ENCODE measurements at places on chromosomes 2 and 18.

DNA sequence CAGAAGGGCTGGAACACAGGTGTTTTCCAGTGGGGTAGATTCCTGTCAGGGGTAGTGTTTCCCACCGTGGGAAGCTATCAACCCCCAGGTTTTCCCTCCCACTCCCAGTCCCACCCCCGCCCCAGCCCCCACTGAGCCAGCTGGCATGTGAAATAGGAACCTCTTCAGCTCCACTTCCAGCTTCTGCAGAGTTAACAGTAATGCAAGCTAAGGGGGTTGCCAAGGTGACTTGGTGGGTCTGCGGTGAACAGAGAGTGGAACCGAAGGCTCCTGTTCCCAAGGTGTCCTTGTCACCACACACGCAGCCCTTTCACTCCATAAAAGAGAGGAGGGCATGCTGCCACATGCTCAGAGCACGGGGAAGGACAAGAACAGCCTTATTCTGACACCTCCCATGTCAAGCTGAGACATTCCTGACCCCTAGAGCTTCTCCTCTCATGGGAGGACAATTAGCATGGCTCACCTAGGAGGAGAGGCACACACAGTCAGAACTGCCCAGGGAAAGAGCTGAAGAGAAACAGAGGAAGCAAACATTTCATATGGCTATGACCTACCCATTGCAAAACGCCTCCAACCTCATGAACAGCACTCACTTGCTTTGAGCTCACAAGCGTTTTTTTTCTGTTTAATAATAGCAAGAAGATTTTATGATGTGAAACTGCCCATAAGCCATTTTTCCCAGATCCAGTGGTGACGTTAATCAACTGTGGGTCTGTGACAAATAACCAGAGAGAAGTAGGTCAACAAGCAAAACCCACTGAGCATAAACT is 39.8 kb upstream of the TBC1D8 start:
- no peak for DNase-seq

DNA sequence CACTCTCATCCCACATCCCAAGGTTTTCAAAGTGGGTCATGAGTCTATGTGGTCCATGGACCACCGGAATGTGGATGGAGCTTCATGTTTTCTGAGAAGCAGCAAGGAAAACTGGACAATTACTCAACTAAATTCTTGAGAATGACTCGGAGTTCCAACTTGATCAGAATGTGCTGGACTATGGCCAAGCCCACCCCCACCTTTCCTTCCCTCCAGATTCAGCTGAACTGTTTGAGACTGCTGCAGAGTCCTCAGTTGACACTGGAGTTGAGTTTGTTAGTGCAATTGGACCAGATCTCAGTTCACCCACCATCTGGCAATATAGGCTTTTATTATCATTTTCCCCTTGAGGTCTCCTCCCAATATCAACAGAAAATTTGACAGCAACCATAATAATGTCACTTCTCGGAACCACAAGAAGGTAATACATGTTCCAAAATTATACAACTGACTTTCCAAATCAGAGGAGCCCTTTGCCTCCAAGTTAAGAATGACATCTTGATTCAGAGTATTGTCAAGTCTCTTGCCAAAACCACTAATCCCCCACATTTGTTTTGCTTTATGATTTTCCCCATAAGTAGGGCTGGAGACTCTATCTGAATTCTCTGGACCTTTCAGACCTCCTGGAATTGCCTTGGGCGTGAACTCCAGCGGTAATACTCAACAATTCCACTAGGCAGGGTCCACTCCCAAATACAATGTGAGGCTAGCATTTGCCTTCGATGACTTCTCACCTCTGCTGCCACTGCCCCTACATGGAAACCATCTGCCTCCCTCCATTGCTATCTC is 8.8 kb downstream of the COL4A4 start:
- DNase-seq = no peak

GRCh38 chr2:129481306-129482219 is 497.9 kb upstream of the RAB6C start:
- DNase-seq = no peak

DNA sequence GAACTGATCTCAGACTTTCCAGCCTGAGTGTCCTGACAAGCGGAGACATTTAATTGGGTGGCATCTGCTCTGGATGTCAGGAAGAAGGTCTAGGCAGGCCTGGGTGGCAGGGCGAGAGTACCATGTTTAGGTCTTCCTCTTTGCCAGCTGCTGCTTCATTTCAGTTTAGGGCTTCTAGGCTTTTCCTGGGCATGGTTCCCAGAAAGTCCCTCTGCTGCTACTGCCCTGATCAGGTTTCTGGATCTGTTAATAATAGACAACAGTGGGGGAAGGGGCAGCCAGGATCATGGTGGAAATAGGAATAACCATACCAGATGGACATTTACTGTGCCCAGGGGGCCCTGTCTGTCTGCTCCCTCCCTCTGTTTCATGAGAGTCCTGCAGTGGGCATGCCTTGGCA is 2.3 kb upstream of the PLCD4 start:
- DNase-seq = peak; percentile 13

DNA sequence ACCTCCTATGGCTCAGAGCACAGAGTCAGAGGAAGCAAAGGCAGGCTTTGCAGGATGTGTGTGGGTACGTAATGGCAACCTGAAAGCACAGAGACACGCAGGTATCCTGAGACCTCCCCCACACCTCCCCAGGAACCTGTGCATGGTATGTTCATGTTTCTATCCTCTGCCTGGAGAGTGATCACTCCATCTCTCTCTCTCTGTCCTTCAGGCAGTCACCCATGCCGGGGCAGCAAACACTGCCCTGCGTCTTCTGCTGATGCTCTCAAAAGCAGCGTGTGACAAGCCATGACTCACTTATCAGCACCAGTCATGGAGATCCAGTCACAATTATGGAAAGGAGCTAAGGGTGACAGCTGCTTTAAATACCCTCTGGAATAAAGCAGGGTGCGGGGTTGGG is 52.7 kb downstream of the PDCL3 start:
- no peak for DNase-seq

- DNase-seq = no peak
Measured at GRCh38 chr2:101989740-101990460, 1.9 kb upstream of the IL1R2 start.

Measured in GM04504 (cell line).